Ascending aorta (tissue), 2 donors: ENCODE measurements at places on chromosomes 7 and 10. TPM values are rescaled to one million over a fixed set of nuclear protein-coding genes. Genes with fewer than 3 reads are reported as not detected.

CFAP58 gene
- total RNA-seq: not detected

FFAR4 gene
- not detected for total RNA-seq

EIF5AL1 gene
- 0.21 TPM for total RNA-seq

HYCC1 gene
- 10.9 TPM for total RNA-seq

DNA sequence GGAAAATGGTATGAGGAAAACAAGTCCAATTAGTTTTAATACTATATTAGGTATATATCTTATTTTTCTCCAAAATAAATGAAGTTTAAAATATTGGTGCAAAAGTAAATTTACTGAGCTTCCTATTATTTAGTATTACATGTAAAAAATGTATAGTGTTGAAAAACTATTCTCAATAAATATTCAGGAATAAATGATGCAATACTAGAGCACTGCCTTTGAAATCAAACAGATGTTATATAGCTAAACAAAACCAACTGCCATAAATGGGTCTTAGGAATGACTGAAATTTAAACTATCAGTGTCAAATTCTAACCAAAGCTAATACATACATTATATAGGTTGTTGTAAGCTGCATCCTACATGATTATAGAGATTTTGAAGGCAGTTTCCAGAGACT lies 1434.0 kb upstream of the LRRTM3 start:
- H3K27me3 ChIP-seq: no peaks in the 10 kb centered on the region
- H3K4me1 ChIP-seq: no peaks in the 10 kb centered on the region
- no peak overlapping the region for H3K27ac ChIP-seq
- no peak for DNase-seq
- H3K4me3 ChIP-seq: no peak overlapping the region
- no peaks in the 10 kb centered on the region for H3K36me3 ChIP-seq

- no peak for DNase-seq
- H3K36me3 ChIP-seq: no peaks in the 10 kb centered on the region
- H3K27ac ChIP-seq: no peak overlapping the region
- H3K4me3 ChIP-seq: no peak overlapping the region
- H3K27me3 ChIP-seq: no peaks in the 10 kb centered on the region
Measured at GRCh38 chr7:51079494-51079893, 237.1 kb downstream of the COBL start.

DNA sequence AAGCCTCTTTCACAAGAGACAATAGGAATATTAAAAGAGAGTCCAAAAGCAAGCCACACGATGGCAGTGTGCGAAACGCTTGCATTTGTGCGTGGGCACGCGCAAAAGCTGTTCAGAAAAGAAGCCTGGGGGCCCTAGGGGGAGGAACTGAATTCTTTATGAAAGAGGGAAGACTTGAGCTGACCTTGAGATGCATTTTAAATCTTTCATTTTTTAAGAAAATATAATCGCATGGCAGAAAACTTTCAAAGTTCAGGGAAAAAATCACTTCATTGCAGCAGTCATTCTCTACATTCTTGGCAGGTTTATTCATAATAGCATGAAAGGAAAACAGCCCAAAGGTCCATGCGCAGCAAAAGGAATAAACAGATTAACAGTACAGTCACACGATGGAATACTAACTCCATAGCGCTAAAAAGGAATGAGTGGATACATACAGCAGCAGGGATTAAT lies 206.5 kb upstream of the PRKCQ start:
- H3K4me3 ChIP-seq: no peak overlapping the region
- no peaks in the 10 kb centered on the region for H3K36me3 ChIP-seq
- DNase-seq: no peak
- no peak overlapping the region for H3K27ac ChIP-seq
- no peaks in the 10 kb centered on the region for H3K27me3 ChIP-seq
- no peaks in the 10 kb centered on the region for H3K4me1 ChIP-seq

GRCh38 chr7:93375603-93376002 lies 143.4 kb downstream of the VPS50 start:
- H3K4me1 ChIP-seq: no peaks in the 10 kb centered on the region
- DNase-seq: no peak
- no peaks in the 10 kb centered on the region for H3K27me3 ChIP-seq
- H3K4me3 ChIP-seq: no peak overlapping the region
- no peaks in the 10 kb centered on the region for H3K36me3 ChIP-seq
- H3K27ac ChIP-seq: no peak overlapping the region

- peak; percentile 77 for DNase-seq
- H3K27ac ChIP-seq: no peak overlapping the region
- H3K27me3 ChIP-seq: no peaks in the 10 kb centered on the region
- H3K4me3 ChIP-seq: no peak overlapping the region
- no peaks in the 10 kb centered on the region for H3K4me1 ChIP-seq
Measured at GRCh38 chr7:134140889-134141867, 14.0 kb downstream of the LRGUK start.

GRCh38 chr10:60555700-60556099 lies 166.0 kb upstream of the ANK3 start:
- H3K27ac ChIP-seq: no peak overlapping the region
- H3K4me1 ChIP-seq: no peaks in the 10 kb centered on the region
- H3K4me3 ChIP-seq: no peak overlapping the region
- H3K36me3 ChIP-seq: no peaks in the 10 kb centered on the region

GRCh38 chr7:1073142-1073977 lies 14.6 kb upstream of the GPER1 start:
- H3K36me3 ChIP-seq: no peaks in the 10 kb centered on the region
- H3K27me3 ChIP-seq: no peaks in the 10 kb centered on the region
- no peak overlapping the region for H3K4me3 ChIP-seq
- no peaks in the 10 kb centered on the region for H3K4me1 ChIP-seq

GRCh38 chr7:1664711-1665548 lies 5.1 kb upstream of the ELFN1 start:
- H3K27ac ChIP-seq: no peak overlapping the region

- H3K27ac ChIP-seq: no peak overlapping the region
- H3K27me3 ChIP-seq: no peaks in the 10 kb centered on the region
- H3K4me3 ChIP-seq: no peak overlapping the region
Measured at GRCh38 chr10:128221807-128222206, 95.6 kb upstream of the MKI67 start.

GRCh38 chr7:158035343-158035742 lies 552.3 kb downstream of the PTPRN2 start:
- no peaks in the 10 kb centered on the region for H3K27me3 ChIP-seq
- no peaks in the 10 kb centered on the region for H3K36me3 ChIP-seq
- DNase-seq: no peak

DNA sequence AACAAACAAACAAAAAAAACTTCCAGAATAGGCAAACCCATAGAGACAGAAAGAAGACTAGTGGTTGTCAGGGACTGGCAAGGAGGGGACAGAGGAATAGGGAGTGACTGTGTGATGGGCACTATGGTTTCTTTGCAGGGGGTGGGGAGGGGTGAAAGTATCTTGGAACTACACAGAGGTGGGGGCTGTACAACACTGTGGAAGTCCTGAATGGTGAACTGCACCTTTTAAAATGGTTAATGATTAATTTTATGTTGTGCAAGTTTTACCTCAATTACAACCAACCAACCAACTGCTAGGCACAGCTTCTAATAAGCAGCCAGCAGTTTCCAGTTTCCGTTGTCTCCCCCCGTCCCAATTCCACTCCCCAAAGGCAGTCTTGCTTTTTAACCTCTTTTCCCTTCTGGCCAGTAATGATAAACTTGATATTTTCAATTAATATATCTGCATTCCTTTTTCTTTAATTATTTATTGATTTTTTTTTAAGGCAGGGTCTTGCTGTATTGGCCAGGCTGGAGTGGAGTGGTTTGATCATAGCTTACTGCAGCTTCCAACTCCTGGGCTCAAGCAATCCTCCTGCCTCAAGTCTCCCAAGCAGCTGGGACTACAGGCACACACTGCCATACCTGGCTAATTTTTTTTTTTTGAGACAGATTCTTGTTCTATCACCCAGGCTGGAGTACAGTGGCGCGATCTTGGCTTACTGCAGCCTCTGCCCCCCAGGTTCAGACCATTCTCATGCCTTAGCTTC lies 46.8 kb downstream of the HIP1 start:
- peaks cover 3% of the 10 kb centered on the region for H3K4me1 ChIP-seq
- no peak overlapping the region for H3K4me3 ChIP-seq
- no peak for DNase-seq
- no peak overlapping the region for H3K27ac ChIP-seq
- H3K27me3 ChIP-seq: no peaks in the 10 kb centered on the region
- H3K36me3 ChIP-seq: no peaks in the 10 kb centered on the region

- H3K27ac ChIP-seq: peak overlapping the region; percentile 73
- peaks cover 20% of the 10 kb centered on the region for H3K4me1 ChIP-seq
- DNase-seq: no peak
Measured at GRCh38 chr10:112208997-112209396, 25.4 kb upstream of the GPAM start.

DNA sequence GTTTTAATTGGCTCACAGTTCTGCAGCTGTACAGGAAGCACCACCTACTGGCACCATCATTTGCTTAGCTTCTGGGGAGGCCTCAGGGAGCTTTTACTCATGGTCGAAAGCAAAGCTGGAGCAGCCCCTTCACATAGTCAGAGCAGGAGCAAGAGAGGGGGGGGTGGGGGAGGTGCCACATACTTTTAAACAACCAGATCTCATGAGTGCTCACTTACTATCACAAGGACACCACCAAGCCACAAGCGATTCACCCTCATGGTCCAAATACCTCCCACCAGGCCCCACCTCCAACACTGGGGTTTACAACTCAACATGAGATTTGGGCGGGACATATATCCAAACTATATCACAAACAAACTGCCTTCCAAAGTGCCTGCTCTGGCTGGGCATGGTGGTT lies 31.7 kb upstream of the SLC18A3 start:
- no peak overlapping the region for H3K4me3 ChIP-seq
- no peaks in the 10 kb centered on the region for H3K27me3 ChIP-seq
- H3K36me3 ChIP-seq: no peaks in the 10 kb centered on the region
- no peak for DNase-seq
- H3K27ac ChIP-seq: no peak overlapping the region
- H3K4me1 ChIP-seq: no peaks in the 10 kb centered on the region

DNA sequence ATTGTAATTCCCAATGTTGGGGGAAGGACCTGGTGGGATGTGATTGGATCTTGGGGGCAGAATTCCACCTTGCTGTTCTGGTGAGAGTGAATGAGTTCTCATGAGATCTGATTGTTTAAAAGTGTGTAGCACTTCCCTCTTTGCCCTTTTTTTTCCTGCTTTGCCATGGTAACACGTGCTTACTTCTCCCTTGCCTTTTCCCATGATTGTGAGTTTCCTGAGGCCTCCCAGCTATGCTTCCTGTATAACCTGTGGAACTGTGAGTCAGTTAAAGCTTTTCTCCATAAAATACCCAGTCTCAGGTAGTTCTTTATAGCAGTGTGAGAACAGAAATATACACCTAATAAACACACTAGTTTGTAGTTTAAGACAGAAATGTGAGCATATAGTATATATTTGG lies 166.8 kb upstream of the MAGI2 start:
- H3K27ac ChIP-seq: no peak overlapping the region
- no peak for DNase-seq
- no peaks in the 10 kb centered on the region for H3K27me3 ChIP-seq
- no peaks in the 10 kb centered on the region for H3K4me1 ChIP-seq

- H3K36me3 ChIP-seq: peaks cover 28% of the 10 kb centered on the region
- H3K4me3 ChIP-seq: no peak overlapping the region
- no peaks in the 10 kb centered on the region for H3K4me1 ChIP-seq
- no peak for DNase-seq
- H3K27me3 ChIP-seq: no peaks in the 10 kb centered on the region
Measured at GRCh38 chr10:22550732-22551131, 163.6 kb downstream of the PIP4K2A start.

DNA sequence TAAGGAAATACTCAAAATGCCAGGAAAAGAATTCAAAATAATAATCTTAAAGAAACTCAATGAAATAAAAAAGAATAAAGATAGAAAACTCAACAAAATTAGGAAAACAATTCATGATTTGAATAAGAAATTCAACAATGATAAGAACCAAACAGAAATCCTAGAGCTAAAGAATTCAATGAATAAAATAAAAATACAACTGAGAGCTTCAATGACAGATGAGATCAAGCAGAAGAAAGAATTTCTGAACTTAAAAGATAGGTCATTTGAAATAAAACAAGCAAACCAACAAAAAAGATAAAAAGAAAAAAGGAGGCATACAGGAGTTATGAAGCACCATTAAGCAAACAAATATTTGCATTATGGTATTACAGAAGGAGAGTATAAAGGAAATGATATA lies 5.6 kb upstream of the AKR1B1 start:
- no peak overlapping the region for H3K27ac ChIP-seq
- H3K36me3 ChIP-seq: no peaks in the 10 kb centered on the region
- peaks cover 2% of the 10 kb centered on the region for H3K4me1 ChIP-seq
- no peak for DNase-seq
- H3K4me3 ChIP-seq: no peak overlapping the region
- H3K27me3 ChIP-seq: no peaks in the 10 kb centered on the region

DNA sequence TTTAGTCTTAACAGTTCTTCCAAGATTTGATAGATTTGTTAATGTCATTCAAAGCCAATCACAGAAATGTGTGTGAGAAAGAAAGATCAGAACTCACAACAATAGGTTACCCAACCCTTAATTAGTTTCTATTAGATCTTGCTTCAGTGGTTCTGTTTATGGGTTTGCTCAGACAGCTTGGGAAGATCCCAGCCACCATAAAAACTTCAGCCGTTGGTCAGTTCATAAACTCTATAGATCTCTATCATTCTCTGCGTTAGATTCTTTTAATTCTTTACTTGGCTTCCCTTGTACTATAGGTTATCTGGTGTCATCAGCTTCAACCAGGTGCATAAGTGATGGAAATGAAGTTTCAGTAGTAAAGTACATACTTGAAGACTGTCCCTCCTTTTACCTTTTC lies 54.4 kb downstream of the ZNF277 start:
- no peak overlapping the region for H3K27ac ChIP-seq
- H3K36me3 ChIP-seq: no peaks in the 10 kb centered on the region
- H3K27me3 ChIP-seq: no peaks in the 10 kb centered on the region

DNA sequence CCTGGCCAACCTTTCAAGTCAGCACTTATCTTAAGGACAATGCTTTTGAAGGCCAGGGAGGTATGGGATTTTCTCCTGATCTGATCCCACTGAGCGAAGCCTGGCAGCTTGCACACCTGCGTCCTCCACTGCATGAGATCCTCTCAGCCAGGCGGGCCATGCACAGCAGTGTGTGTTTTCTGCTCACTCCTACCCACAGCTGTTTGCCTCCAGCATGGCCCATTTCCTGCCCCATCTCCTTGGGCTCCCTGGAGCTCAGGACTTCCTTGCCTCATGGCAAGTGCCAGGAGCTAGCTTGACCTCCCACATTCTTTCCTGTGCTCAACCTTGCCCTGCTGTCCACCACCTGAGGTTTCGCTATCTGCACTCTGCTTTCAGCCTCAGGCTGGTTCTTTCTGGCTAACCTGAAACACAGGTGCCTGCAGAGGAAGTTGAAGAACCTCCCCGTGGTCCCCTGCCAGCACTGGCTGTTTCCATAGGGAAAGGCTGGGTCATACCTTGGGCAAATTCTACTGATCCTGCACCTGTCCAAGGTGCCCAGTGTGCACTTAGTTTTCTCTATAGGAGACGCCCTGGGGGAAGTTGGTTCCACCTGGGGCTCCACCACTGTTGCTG lies 43.9 kb upstream of the EEPD1 start:
- H3K36me3 ChIP-seq: no peaks in the 10 kb centered on the region
- no peaks in the 10 kb centered on the region for H3K4me1 ChIP-seq
- H3K27me3 ChIP-seq: no peaks in the 10 kb centered on the region
- no peak for DNase-seq
- no peak overlapping the region for H3K4me3 ChIP-seq
